ENCODE measurements at places on chromosomes 11 and 22.

DNA sequence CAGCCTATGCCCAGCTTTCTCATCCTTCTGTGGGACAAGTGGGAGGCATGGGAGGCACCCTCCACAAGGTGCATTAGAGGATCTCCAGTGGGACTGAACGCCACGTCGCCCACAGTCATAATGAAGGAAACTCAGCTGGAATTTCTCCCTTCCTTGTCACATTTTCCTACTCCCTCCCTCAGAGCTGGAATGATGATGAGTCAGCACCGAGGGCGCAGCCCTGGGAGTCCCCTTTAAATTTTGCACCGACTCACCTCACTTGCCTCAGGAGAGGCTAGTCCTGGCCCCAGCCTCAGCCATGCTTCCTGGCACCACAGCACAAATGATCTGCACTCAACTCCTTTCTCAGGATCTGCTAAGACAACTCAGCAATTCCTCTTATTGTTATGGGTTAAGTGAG is 34.3 kb downstream of the DBX1 start:
- no peak for DNase-seq

GRCh38 chr11:69640995-69641581 is at the start of gene CCND1:
Gene CCND1, plus strand, starts transcription at chr11:69641156. Its CDS starts 158 bp downstream, at chr11:69641314.
- peak; percentile 35 for DNase-seq

DNA sequence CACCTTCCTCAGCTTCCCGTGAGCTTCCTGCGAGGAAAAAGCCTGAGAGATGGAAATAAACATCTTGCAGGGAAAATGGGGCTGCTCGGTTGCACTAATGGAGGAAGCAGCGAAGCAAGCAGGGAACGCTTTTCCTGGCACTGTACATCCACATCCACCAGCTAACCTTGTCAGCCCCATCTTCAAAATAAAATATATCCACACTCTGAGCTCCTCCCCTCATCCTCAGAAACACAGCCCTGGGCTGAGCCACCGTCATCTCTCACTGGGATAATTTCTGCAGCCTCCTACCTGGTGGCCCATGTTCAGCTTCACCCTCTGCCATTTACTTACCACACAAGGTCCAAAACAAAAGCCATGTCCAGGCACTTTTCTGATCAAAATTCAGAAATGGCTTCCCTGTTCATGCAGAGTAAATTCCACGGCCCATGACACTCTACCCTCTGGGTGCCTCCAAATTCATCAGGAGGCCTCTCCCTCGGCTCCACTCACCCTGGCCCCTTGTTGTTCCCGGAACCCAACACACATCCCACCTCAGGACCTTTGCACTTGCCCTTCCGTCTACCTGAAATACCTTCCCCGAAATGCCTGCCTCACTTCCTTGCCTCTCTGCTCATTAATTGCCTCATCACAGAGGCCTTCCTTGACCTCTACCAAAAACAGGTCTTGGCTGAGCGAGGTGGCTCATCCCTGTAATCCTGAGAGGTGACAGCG is 13.0 kb downstream of the C11orf86 start:
- DNase-seq, result no peak

GRCh38 chr11:19703211-19703610 is 9.4 kb upstream of the NAV2 start:
- no peak for DNase-seq

DNA sequence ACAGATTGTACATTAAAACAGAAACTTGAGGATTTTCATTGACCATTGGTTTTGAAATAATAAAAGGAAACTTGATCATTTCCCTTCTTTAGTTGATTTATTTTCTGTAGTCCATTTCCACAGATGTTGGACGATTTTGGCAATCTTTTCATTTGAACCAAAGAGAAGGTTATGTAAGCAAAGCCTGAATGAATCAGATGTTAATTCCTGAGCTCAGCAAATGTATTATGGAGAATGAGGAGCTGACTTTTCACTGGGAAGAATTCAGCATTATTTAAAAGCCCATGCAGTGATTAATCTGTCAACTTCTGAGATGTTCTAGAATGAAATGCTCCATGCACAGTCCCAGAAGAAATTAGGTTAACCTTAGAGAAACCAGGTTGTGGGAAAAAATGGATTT is 29.0 kb downstream of the ELMOD1 start:
- DNase-seq, result no peak

DNA sequence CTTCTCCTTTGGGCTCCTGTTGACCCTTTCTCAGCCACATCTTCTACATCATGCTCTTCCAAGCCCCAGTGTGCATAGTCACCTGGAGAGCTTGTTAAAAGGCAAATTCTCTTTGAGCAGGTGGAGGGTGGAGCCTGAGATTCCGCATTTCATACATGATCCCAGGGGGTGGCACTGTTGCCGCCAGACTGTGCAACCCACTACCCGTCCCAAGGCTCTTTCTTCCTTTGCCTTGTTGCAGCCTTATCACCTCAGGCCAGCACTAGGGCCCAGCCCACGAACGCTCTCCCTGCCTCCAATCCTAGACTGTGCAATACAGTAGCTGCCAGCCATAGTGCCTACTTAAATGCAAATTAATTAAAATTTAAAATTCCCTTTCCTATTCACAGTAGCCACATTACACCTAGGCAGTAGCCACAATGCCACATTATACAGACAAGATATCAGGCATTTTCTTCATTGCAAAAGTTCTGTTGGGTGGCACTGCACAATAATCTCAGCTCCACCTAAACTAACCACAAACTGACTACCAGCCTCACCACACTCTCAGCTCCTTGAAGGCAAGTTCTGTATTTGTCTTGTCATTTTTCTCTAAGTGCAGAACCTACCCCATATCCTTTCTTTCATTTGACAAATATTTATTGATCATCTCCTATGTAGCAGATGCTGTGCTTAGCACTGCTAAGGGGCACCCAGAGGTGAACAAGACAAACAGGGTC is 4.6 kb upstream of the KCNJ5 start:
- DNase-seq, result no peak

DNA sequence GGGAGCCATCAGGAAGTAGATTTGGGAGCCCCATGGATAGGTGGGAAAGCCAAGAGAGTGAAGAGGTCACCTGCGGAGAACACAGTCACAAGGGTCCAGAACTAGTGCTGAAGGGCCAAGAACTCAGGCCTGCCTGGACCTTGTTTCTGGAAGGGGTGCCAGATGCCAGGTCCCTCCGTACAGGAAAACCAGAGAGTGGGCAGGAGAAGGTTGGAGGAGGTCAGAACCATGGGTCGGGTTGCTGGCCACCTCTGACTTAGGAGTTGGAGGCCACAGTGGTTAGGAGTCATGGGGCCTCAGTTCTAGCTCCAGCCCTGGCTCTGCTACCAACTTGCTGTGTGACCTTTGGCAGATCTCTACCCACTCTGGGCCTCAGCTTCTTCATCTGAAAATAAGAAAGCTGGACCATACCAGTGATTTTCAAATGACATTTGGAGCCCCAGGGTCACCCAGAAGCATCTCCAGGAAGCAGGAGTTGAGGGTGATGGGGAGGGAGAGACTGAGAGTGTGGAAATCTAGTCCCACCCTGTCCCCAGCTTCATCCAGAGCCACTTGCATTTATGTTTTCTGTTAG is 20.8 kb upstream of the TUB start:
- DNase-seq, result no peak

GRCh38 chr22:17627961-17628405 is 566 bp downstream of the ATP6V1E1 start:
- no peak for DNase-seq

DNA sequence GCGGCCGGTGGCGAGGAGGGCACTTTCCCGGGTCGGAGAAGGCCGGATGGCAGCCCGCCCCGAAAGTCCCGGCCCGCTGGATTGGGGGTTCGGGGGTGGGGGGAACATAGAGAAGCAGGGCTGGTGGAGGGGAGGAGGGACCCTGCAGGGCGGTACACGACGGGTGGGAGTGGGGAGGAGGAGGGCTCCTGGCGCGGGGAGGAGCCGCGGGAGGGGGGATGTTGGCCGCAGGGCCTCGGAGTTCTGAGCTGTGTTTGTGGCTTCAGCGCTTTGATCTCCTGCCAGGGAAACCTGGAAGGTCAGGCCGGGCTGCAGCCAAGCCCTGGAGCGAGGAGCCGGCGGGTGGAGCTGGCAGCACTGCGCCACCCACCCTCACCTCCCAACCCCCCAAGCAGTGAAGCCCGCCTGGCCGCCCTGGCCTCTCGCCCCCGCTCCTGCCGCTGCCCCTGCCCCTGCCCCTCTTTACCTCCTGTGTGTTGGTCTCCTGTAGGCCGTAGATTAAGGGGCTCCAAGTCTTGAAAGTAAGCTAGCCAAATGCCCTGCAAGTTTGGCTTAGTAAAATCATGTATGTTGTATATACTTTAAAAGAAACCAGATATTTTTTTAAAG is 30.9 kb downstream of the C22orf31 start:
- no peak for DNase-seq
